A549 treated with CORT108297 at 1 μM for 4 hours (cell line): ENCODE measurements at places on chromosomes 5 and 9. TPM values are rescaled to one million over a fixed set of nuclear protein-coding genes. Genes with fewer than 3 reads are reported as not detected.

The GABRA6 gene
- total RNA-seq: not detected in 5 replicates

The ANKRD31 gene
- 0.03 to 0.07 TPM (median 0.05 TPM) in 5 replicates for total RNA-seq

The MAP1B gene
- total RNA-seq: 31.8 to 47.2 TPM (median 37.3 TPM) in 5 replicates

The HRCT1 gene
- 0.12 to 0.38 TPM (median 0.23 TPM) in 5 replicates for total RNA-seq

The IDNK gene
- 5.4 to 6.7 TPM (median 6.4 TPM) in 5 replicates for total RNA-seq

The ASS1 gene
- 15.1 to 20.4 TPM (median 16.0 TPM) in 5 replicates for total RNA-seq

The ZNF484 gene
- total RNA-seq: 1.7 to 2.8 TPM (median 1.8 TPM) in 5 replicates

The DND1 gene
- total RNA-seq: 0.44 to 1.0 TPM (median 0.92 TPM) in 5 replicates

The WASHC1 gene
- 7.7 to 13.7 TPM (median 11.4 TPM) in 5 replicates for total RNA-seq

The CD72 gene
- 0.06 to 0.18 TPM (median 0.12 TPM) in 4 of 5 replicates, not detected in the other for total RNA-seq

The ECSCR gene
- total RNA-seq: not detected in 5 replicates

The WNK2 gene
- 4.9 to 7.8 TPM (median 6.5 TPM) in 5 replicates for total RNA-seq

The REEP2 gene
- 6.5 to 8.1 TPM (median 6.8 TPM) in 5 replicates for total RNA-seq

The BTNL3 gene
- total RNA-seq: not detected in 5 replicates

The C9 gene
- not detected in 5 replicates for total RNA-seq

The IFNA21 gene
- total RNA-seq: not detected in 5 replicates

The CA9 gene
- 4.2 to 7.9 TPM (median 7.3 TPM) in 5 replicates for total RNA-seq
